Spleen (tissue), 13 donors: ENCODE measurements at places on chromosomes 3 and 15. TPM values are rescaled to one million over a fixed set of nuclear protein-coding genes. Genes with fewer than 3 reads are reported as not detected.

DNA sequence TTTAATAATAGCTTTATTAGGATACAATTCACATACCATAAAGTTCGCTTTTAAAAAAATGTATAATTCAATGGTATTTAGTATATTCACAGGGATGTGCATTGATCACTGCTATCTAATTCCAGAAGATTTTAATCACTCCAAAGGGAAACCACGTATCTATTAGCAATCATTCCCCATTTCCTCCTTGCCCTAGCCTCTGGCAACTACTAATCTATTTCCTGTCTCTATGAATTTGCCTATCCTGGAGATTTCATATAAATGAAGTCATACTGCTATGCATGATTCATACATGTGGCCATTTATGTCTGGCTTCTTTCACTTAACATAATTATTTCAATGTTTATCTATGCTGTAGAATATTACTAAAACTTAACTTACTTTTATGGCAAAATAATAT is 32.0 kb upstream of the CASR start:
- no peaks in the 10 kb centered on the region for H3K36me3 ChIP-seq
- no peak overlapping the region for H3K4me3 ChIP-seq
- no peak overlapping the region for H3K27ac ChIP-seq
- DNase-seq, result no peak
- H3K27me3 ChIP-seq, result no peaks in the 10 kb centered on the region
- H3K4me1 ChIP-seq, result no peaks in the 10 kb centered on the region

- H3K27me3 ChIP-seq, result peaks cover 38% of the 10 kb centered on the region
- no peaks in the 10 kb centered on the region for H3K4me1 ChIP-seq
- no peak overlapping the region for H3K4me3 ChIP-seq
- H3K36me3 ChIP-seq, result no peaks in the 10 kb centered on the region
These were observed 53.5 kb upstream of the ACAN start for GRCh38 chr15:88749699-88750098.

- no peak for DNase-seq
- H3K27me3 ChIP-seq, result no peaks in the 10 kb centered on the region
- H3K4me1 ChIP-seq, result no peaks in the 10 kb centered on the region
- no peak overlapping the region for H3K27ac ChIP-seq
These were observed 28.4 kb upstream of the CNTN3 start for GRCh38 chr3:74642876-74643275.

DNA sequence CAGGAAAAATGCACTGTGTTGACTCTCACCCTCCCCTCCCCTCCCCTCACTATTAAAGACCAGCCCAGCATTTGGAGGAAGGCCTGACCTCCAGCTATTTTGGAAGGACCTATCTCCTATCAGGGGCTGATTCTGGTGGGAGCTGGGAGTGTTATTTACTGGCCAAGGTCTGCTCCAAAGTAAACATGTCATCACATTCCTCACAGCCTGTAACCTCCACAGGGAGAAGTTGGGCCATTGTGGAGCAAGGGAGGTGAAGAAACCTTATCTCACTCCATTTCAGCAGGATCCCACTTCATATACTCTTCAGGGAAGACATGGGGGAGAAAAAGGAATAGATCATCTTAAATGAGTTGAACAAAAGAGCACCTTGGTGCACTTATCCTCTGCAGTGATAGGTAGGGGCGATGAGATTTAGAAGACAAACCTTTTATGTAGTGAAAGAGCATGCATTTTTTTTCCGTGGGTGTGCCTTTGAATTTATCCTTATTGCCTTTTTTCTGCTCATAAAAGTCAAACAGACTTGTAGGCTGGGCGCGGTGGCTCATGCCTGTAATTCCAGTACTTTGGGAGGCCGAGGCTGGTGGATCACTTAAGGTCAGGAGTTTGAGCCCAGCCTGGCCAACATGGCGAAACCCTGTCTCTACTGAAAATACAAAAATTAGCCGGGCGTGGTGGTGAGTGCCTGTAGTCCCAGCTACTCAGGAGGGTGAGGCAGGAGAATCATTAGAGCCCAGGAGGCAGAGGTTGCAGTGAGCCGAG is 15.6 kb upstream of the FLNB start:
- no peaks in the 10 kb centered on the region for H3K36me3 ChIP-seq
- H3K4me1 ChIP-seq, result no peaks in the 10 kb centered on the region
- H3K4me3 ChIP-seq, result no peak overlapping the region
- DNase-seq, result peak; percentile 7

GRCh38 chr3:124033360-124034015 is 41.6 kb upstream of the ROPN1 start:
- H3K27me3 ChIP-seq, result peaks cover 15% of the 10 kb centered on the region
- peaks cover 11% of the 10 kb centered on the region for H3K4me1 ChIP-seq
- H3K4me3 ChIP-seq, result peak within 1 kb of the TSS; percentile 52
- peak within 1 kb of the TSS; percentile 60 for H3K27ac ChIP-seq
- peak; percentile 75 for DNase-seq
- H3K36me3 ChIP-seq, result no peaks in the 10 kb centered on the region

GRCh38 chr15:83285979-83286553 is 1.6 kb upstream of the BNC1 start:
- H3K27me3 ChIP-seq, result peaks cover 63% of the 10 kb centered on the region
- H3K4me1 ChIP-seq, result no peaks in the 10 kb centered on the region
- H3K36me3 ChIP-seq, result no peaks in the 10 kb centered on the region
- DNase-seq, result no peak
- H3K4me3 ChIP-seq, result no peak overlapping the region
- no peak overlapping the region for H3K27ac ChIP-seq

DNA sequence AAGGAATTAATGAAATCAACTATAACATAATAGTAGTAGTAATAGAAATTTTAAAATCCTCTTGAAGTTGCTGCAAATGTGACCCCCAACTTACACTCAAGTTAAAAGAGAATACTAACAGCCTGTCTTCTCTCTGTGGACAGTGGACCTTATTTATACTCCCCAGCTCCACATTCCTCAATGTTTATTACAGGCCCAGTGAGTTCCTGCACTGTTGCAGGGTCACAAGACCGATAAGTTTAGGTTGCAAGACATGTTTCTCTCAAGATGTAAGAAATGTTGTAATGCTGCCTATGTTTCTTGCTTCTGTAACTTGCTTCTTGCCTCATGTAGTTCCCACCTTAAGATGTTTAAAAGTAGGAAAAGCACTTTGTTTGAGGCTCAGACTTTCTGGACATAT is 888.1 kb downstream of the PDCD6IP start:
- no peaks in the 10 kb centered on the region for H3K4me1 ChIP-seq
- no peaks in the 10 kb centered on the region for H3K36me3 ChIP-seq
- no peak overlapping the region for H3K27ac ChIP-seq
- no peak overlapping the region for H3K4me3 ChIP-seq
- H3K27me3 ChIP-seq, result no peaks in the 10 kb centered on the region

GRCh38 chr3:129252748-129253147 is 3.3 kb downstream of the COPG1 start:
- H3K4me3 ChIP-seq, result no peak overlapping the region
- H3K27me3 ChIP-seq, result no peaks in the 10 kb centered on the region
- DNase-seq, result no peak
- peaks cover 71% of the 10 kb centered on the region for H3K36me3 ChIP-seq

- H3K27ac ChIP-seq, result peak overlapping the region; percentile 58
- H3K4me3 ChIP-seq, result no peak overlapping the region
- H3K36me3 ChIP-seq, result no peaks in the 10 kb centered on the region
- H3K4me1 ChIP-seq, result no peaks in the 10 kb centered on the region
- DNase-seq, result no peak
These were observed 18.3 kb downstream of the SUCNR1 start for GRCh38 chr3:151891721-151892120.

- DNase-seq, result no peak
- H3K27ac ChIP-seq, result no peak overlapping the region
- H3K4me1 ChIP-seq, result no peaks in the 10 kb centered on the region
These were observed 102.9 kb downstream of the PDZRN3 start for GRCh38 chr3:73521734-73522336.

GRCh38 chr3:48247401-48247811 is 6.5 kb downstream of the ZNF589 start:
- H3K4me1 ChIP-seq, result peaks cover 23% of the 10 kb centered on the region
- no peaks in the 10 kb centered on the region for H3K27me3 ChIP-seq

DNA sequence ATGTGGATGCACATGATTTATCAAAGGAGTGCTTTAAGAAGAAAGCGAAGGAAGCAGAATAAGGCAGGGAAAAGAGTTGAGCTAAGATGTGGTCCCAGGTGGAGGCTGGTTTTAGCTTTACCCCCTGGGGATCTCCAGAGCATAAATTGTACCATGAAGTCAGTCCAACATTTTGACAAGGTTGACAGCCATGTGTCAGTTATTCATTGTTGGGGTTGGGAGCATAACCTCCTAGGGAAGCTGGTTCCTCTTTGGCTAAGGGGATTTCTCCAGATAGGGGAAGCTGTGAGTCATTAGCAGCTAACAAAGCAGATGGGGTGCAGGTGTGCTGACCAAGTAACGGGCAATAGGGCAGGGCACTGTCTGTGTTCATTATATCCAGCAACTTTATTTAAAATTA is 123.7 kb upstream of the IGSF10 start:
- H3K27me3 ChIP-seq, result no peaks in the 10 kb centered on the region
- no peak overlapping the region for H3K27ac ChIP-seq
- no peak for DNase-seq
- no peaks in the 10 kb centered on the region for H3K36me3 ChIP-seq
- H3K4me1 ChIP-seq, result no peaks in the 10 kb centered on the region

- H3K27ac ChIP-seq, result no peak overlapping the region
- H3K36me3 ChIP-seq, result no peaks in the 10 kb centered on the region
- no peak for DNase-seq
- peaks cover 23% of the 10 kb centered on the region for H3K4me1 ChIP-seq
- no peak overlapping the region for H3K4me3 ChIP-seq
These were observed 23.4 kb upstream of the PPARG start for GRCh38 chr3:12265508-12265907.

- DNase-seq, result no peak
- no peaks in the 10 kb centered on the region for H3K36me3 ChIP-seq
- no peaks in the 10 kb centered on the region for H3K27me3 ChIP-seq
- no peak overlapping the region for H3K27ac ChIP-seq
These were observed 1.7 kb downstream of the PLA2G4D start for GRCh38 chr15:42092398-42093318.

- peak overlapping the region; percentile 98 for H3K27ac ChIP-seq
- DNase-seq, result peak; percentile 93
These were observed 835 bp downstream of the UBE3A start for GRCh38 chr15:25437777-25438600.

GRCh38 chr3:26915208-26915607 is 292.6 kb downstream of the LRRC3B start:
- no peaks in the 10 kb centered on the region for H3K27me3 ChIP-seq
- no peaks in the 10 kb centered on the region for H3K36me3 ChIP-seq
- no peak overlapping the region for H3K27ac ChIP-seq
- no peak for DNase-seq

DNA sequence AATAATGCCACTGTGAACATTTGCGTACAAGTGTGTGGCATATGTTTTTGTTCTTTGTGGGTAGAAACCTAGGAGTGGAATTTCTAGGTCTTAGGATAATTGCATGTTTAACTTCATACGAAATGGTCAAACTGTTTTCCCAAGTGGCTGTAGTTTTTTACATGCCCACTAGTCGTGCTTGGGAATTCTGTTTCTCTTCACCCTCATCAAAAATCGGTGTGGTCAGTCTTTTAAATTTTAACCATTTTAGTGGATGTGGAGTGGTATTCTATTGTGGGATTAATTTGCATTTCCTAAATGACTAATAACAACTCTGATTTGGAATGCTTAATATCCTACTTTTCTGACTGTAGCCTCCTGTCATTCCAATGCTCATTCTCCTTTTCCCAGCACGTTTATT is 27.6 kb downstream of the ZFAND6 start:
- H3K36me3 ChIP-seq, result no peaks in the 10 kb centered on the region
- no peaks in the 10 kb centered on the region for H3K4me1 ChIP-seq
- no peaks in the 10 kb centered on the region for H3K27me3 ChIP-seq
- DNase-seq, result no peak
- no peak overlapping the region for H3K27ac ChIP-seq
- no peak overlapping the region for H3K4me3 ChIP-seq

- no peak for DNase-seq
- H3K4me1 ChIP-seq, result no peaks in the 10 kb centered on the region
- H3K27ac ChIP-seq, result no peak overlapping the region
- H3K4me3 ChIP-seq, result no peak overlapping the region
These were observed 78.0 kb upstream of the SLC25A36 start for GRCh38 chr3:140863580-140864009.

GRCh38 chr3:186366206-186366605 is 4.2 kb upstream of the DGKG start:
- no peak overlapping the region for H3K4me3 ChIP-seq
- no peak overlapping the region for H3K27ac ChIP-seq
- peaks cover 25% of the 10 kb centered on the region for H3K27me3 ChIP-seq
- no peak for DNase-seq

DNA sequence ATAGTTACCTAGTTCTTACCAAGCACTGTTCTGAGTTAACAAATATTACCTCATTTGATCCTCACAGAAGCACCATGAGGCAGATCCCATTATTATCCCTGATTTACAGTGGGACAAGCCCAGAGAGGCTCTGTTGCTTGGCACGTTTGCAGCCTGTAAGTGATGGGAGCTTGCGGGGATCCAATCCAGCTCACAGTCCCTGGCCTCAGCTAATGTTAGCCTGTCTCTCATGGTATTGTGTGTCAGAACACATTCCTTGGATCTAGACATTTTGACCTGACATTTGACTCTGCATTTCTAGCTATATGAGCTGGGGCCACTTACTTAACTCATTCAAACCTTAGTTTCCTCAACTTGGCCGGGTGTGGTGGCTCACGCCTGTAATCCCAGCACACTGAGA is 246.9 kb upstream of the LRTM1 start:
- no peaks in the 10 kb centered on the region for H3K36me3 ChIP-seq
- no peak overlapping the region for H3K4me3 ChIP-seq
- H3K27me3 ChIP-seq, result no peaks in the 10 kb centered on the region
- no peak for DNase-seq
- H3K27ac ChIP-seq, result no peak overlapping the region
- H3K4me1 ChIP-seq, result no peaks in the 10 kb centered on the region

- H3K27me3 ChIP-seq, result no peaks in the 10 kb centered on the region
- no peak overlapping the region for H3K4me3 ChIP-seq
- no peaks in the 10 kb centered on the region for H3K36me3 ChIP-seq
- DNase-seq, result no peak
- H3K27ac ChIP-seq, result no peak overlapping the region
These were observed 167.3 kb downstream of the BCHE start for GRCh38 chr3:165669967-165670366.

DNA sequence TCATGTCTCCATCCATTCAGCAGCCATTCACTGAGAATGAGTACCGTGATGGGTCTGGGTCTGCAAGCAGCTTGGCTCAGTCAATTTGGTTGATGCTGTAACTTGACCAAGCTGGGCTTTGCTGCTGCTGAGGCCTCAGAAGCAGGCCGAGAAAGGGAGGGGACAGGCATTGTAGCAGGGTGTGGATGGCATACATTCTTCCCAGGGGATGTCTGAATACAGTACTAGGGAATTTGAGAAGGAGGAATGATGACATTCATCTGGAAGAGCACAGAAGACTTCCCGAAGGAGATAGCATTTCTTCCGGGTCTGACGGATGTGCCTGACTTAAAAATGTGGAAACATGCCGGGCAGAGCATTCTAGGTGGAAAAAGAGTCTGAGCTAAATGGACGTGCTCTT is 105.3 kb upstream of the ADPGK start:
- H3K27ac ChIP-seq, result no peak overlapping the region
- H3K4me1 ChIP-seq, result no peaks in the 10 kb centered on the region
- H3K36me3 ChIP-seq, result no peaks in the 10 kb centered on the region
- no peak for DNase-seq
- no peak overlapping the region for H3K4me3 ChIP-seq
- no peaks in the 10 kb centered on the region for H3K27me3 ChIP-seq

- H3K36me3 ChIP-seq, result no peaks in the 10 kb centered on the region
- peak overlapping the region; percentile 2 for H3K27ac ChIP-seq
- no peak for DNase-seq
- peaks cover 81% of the 10 kb centered on the region for H3K4me1 ChIP-seq
- no peak overlapping the region for H3K4me3 ChIP-seq
These were observed 8.4 kb downstream of the SNAP23 start for GRCh38 chr15:42503825-42504224.

The SERINC4 gene
- 0.24 TPM for polyA plus RNA-seq

The EPHA6 gene
- not detected for polyA plus RNA-seq

The MLH1 gene
- polyA plus RNA-seq, result 16.6 TPM

The PEX5L gene
- polyA plus RNA-seq, result 0.02 TPM

The B3GNT5 gene
- polyA plus RNA-seq, result 1.2 TPM

The SMCO1 gene
- polyA plus RNA-seq, result not detected
